ENCODE measurements at places on chromosomes 2 and 18.

DNA sequence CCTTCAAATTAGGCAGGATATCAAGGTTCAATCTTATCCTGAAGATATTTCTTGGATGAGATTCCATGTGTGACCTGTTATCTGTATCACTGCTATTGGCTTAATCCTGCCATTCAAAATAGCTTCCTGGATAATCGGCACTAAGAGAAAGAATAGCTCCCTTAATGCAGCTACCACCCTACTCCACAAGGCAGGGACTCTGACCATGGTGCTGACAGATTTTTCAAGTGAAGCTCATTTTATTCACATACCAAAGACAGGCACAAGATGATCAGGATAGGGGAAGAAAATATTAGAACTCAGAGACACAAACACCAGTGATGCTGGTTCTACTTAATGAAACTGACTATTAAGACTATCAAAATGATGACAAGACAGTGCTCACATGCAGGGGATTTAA lies 74.9 kb downstream of the ORC4 start:
- DNase-seq, result no peak

- DNase-seq, result no peak
These were observed 43.3 kb upstream of the SETBP1 start for GRCh38 chr18:44637210-44638033.

DNA sequence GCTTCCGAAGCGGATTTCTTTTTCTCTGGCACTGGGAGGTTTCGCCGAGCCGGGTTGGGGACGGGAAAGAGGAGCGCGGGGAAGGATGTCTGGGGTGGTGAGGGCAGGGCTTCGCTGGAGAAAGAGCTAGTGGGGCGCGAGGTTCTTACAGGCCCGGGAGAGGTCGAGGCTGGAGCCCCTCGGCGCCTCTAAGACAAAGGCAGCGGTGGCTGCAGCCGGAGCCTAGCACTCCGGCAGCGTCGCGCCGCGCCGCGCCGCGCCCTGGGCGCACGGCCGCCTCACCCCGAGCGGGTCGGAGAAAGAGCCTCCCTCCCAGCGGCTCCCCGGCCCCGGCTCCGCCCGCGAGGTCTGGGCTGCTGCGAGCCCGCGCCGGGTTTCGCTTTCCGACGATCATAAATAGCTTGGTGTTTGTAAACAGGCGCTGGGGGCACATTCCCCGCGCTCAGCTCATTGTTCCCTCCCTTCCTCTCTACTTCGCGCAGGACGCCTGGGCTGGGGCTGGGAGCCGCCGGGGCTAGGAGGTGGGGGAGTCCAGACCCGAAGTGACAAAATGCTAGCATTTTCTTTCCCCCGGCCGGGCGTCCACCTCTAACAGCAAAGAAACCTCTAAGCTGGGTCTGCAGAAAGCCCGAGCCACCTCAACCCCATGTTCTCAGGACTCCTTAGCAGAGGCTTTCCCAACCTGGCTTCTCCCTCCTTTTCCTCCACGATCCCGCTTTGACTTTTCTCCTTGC lies 813 bp upstream of the MEIS1 start:
- DNase-seq, result no peak

DNA sequence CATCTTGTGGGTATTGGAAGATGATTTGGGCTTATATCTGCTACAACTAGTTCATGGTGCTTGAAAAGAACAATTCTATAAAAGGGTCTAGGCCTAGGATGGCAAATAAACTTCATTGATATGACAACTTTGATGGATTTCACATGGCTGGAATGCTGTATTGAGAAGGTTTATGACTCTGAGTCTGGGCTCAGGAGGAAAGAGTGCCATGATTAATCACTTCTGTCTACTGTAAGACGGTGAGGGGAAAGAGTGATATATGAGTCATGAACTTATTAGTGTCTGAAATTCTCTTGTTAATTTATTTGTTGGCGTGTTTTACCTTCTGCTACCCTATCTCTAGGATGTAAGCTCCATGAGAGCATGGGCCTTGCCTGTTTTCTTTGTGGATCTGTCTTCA lies 17.0 kb upstream of the ADCYAP1 start:
- DNase-seq, result no peak

DNA sequence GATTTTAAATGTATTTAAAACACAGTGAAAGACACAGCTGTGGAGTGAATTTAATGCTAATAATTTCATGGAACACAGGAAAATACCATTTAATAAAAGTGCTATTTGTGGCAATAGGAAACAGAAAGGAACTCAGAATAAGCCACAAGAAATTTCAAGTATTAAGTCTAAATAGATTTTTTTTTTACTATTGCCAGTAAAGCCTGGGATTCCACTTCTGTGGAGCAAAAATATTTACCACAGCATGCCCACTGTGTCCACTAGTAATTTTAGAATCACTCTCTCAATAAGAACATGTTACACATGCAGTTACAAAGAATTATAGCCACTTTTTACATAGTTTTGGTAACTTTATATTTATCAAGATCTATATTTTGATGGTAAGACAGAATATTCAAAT lies 17.2 kb downstream of the KCTD18 start:
- DNase-seq, result no peak

DNA sequence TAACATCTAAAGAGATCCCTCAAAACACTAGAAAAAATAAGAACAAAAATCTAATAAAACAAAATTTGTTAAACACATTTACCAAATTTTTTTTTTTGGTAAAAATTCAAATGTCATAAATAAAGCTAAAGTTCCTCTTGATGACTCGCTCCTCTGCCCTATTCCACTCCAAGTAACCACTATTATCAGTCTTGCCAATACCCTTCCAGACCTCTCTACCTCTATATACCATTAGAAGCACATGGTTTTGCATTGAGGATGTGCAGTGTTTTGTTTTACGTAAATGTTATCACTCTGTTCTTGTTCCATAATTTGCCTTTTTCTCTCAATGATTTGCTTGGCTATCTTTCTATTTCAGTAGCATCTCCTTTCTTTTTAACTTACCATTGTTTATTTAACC lies 10.9 kb downstream of the IL1B start:
- no peak for DNase-seq

DNA sequence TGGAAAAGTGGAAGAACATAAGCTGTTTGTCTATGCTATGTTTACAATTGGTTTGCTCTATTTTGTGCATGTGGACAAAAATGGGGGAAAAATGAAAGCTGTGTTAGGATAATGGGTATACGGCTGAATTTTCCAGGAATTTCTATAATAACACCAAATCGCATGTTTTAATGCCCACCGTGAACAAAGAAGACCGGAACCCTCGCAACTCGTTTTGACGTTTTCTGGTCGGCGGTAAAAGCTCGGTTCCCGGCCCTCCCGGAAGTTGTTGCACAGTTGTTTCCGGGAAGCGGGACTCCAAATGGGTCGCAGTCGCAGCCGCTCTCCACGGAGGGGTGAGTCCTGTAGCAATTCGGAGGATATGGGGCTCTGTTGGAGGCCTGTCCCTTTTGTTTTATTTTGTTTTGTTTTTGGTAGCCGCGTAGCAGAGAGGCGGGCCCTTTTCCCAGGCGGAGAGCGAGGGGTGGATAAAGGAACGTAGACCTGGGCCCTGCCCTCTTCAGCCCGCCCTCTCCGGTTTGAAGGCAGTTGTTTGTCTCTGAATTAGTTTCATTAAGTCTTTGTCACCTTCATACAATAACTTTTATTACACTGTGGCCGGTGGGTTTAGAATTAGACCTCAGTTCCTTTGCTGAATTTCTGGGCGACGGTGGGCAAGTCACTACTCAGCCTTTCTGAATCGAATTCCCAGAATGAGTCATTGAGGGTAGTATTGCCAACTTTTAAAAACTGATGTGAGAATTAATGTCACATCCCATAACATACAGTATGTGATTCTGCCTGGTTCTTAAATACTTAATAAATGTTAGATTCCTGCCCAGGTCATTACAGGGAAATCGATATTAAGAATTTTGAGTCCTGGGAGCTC lies at the start of gene SNRNP27:
SNRNP27 (plus strand) TSS at position 273 of the 868 bp plus-strand sequence; CDS start at position 302, 29 bp downstream.
- peak; percentile 84 for DNase-seq

DNA sequence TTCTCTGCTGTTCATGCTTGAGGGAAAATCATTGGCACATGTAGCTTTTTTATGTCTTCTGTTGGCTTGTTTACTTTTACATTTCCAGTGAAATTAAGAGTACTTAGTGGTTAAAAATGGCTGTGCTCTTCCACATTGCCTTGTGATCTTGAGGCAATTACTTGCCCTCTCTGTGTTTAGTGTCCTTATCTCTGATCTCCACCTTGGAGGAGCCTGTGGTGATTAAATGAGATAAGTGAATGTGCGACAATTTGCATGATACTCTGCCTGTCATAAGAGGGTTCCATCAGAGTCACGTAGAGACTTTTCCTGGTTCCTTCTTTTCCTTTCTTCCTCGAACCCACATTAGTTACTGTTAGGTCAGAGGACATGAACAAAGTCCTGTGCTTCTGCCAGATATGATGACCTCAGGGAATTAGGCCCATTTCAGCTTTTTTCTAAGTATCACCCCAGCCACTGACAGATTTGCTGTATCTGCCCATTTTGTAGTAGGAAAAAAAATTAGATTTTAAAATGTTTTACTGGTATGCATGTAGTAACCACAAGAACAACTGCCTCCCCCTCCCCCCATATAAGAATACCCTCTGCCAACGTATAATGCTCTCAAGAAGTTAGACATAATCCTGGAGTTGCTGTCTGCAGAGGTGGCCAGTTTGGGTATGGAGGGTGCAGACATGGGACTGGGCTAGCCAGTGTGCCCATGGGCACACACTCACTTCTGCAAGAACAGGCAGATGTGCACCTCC lies 51.9 kb downstream of the TET3 start:
- DNase-seq, result no peak

DNA sequence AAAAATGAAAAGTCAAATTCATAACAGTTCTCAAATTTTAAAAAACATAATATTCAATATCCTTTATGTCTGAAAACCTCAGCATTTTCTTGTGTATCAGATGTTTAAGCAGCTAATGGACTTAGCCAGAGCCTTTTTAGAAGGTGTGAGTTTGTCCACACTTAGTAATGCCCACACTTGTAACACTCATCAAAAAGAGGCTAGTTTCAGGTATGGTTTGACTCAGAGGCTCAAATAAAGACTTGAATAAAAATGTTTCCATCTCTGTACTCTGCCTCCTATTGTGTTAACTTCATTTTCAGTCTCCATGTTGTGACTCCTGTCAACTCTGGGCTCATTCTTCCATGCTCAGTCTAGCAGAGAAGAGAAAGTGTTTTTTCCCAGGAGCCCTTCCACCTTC lies 311.6 kb downstream of the IRS1 start:
- no peak for DNase-seq

GRCh38 chr2:55136138-55136541 lies 85.9 kb upstream of the RTN4 start:
- no peak for DNase-seq

- no peak for DNase-seq
These were observed 159.5 kb upstream of the CAPN13 start for GRCh38 chr2:30966786-30967185.

DNA sequence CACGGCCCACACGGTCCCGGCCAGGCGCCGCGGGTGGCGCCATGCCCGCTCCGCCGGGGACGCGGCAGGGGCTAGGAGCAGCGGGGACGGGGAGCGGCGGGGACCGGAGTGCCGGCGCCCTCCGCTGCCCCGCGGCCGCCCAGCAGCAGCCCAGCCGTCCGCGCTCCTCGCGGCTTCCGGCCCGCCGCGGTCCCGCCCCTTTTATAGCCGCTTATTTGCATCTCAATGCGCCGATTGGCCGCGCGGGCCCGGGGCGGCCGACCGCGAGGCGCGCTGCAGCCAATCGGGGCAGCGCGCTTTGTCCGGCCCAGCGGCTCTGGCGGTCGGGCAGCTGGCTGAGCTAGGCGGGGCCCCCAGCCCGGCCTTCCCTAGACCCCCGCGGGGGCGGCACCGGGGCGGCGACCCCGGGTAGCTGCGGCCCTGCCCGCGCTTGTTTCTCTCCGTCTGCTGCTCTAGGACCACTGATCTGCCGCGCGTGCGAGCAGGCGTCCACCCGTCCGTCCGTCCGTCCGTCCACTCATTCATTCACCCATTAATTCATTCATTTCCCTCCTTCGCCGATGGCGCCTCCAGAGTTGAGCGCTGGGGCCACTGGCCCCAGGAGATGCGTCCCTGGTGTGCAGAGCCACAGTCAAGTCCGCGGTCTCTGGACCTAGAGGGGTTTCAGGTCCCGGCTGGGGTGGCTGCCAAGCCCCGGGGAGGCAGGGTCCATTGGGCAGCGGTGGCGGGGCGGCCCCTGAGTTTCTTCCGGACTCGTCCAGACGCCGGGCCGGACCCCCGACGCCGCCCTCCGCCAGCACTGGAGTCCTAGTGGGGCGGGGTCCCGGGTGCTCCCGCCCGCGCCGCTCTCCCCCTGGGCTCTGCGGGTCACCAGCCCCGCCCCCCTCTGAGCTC lies at the start of gene HES6:
HES6 (minus strand) TSS at position 176 of the 894 bp plus-strand sequence; CDS start at position 43, 133 bp downstream.
- peak; percentile 55 for DNase-seq

GRCh38 chr2:86221066-86221684 lies 21.9 kb downstream of the MRPL35 start:
- DNase-seq, result peak; percentile 30

DNA sequence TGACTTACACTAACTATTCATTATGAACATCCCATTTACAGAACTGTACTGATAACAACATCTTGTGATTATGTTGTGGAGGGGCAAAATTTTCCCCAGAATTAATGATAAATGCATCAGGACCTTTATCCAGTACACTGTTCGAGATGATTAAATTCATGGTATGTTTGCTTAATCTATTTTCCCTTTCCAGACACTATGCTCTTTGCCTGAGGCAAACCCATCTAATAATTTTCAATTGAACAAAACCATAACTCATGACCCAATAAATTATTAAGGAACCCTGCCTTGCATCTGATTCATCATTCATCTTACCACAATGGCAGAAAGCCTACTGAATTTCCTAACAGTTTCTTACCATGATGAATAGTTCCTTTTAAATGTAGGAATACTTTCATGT lies 385.0 kb downstream of the DSEL start:
- no peak for DNase-seq

- DNase-seq, result no peak
These were observed 16.3 kb downstream of the NRP2 start for GRCh38 chr2:205698286-205699268.

DNA sequence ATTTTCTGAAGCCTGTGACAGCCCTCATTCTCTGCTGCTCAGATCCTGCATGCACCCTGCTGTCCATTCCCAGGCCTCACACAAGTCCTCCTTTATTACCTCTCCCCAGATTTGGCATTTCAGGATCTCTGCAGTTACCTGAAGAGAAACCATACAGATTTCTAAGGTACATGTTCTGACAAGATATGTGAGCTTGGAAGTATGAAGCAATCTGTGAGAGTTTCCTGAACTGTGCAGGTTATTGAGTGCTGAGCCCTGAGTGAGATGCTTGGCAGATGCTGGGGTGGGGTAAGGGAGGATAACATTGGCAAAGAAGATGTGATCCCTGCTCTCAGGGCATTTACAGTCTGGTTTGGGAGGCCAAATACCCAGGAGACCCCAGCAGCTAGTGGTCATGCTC lies 122.1 kb upstream of the STPG4 start:
- DNase-seq, result no peak

DNA sequence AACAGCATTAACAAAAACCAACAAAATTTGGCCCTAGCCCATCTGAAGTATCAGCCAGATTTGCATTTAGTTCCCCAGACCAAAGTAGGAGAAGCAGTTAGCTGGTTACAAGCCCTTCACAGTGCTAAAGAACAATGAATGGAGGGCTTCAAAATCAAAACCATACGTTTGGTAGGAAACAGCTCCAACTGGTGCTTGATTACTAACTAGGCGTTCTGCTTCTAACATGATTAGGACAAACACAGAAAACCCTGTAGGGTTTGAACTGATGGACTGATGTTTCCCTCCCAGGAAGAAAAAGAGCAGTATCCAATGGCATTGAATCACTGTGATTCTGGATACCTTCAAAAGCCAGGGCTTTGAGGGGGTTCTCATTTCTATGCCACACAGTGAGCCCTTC lies 20.5 kb upstream of the STAT4 start:
- no peak for DNase-seq

GRCh38 chr2:137467246-137467862 lies 496.9 kb upstream of the HNMT start:
- DNase-seq, result no peak

- no peak for DNase-seq
These were observed 24.7 kb downstream of the ASB18 start for GRCh38 chr2:236239276-236240065.
